A549 (cell line): ENCODE measurements at places on chromosomes 5 and 9.

DNA sequence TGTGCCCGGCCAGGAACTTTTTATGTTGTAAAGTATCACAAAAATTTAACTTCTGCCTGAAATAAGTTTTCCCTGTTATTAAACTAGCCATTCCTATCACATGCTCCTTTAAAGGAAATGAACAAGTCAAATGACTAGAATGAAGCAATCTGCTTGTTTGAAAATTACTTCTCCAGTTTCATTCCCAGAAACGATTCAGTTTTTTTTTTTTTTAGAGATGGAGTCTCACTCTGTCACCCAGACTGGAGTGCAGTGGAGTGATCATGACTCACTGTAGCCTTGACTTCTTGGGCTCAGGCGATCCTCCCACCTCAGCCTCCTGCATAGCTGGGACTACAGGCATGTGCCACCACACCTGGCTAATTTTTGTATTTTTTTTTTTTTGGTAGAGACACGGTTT lies 13.3 kb upstream of the GNG10 start:
- no peak for DNase-seq

DNA sequence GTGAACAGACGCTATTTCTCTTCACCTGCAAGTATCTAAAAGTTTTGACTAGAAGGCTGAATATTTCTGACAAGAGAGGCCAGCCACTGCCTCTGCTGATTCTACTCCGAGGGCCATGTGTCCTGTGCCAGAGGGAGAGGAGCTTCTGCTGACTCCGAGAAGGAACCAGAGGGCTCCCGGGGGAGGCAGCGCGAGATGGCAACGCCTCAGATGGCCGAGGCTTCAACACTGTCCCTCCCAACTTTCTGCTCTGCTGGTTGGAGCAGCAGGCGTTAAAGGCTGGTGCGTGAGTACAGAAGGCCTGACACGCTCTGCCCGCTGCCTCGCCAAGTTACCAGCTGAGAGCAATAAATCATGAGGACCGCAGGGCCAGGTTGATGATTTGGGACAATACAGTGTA lies 178.8 kb downstream of the GAPVD1 start:
- no peak for DNase-seq

DNA sequence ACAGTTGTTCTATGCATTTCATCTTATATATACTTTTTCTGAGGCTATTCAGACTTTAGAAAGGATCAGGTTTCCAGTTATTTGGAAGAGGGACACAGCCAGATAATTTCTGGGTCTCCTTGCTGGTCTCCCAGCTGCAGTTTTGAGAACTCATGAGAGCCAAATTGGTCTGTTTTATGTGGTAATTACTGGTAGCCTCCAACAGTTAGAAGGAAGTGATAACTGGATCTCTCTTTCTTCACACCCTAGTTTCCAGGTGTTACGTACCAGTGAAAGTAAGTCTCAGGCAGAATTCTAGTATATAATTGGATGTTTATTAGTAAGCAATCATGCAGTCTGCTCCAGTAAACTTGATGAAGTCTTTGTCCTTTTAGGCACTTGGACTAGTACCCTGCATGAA lies 63.2 kb upstream of the RPS23 start:
- DNase-seq, result no peak

DNA sequence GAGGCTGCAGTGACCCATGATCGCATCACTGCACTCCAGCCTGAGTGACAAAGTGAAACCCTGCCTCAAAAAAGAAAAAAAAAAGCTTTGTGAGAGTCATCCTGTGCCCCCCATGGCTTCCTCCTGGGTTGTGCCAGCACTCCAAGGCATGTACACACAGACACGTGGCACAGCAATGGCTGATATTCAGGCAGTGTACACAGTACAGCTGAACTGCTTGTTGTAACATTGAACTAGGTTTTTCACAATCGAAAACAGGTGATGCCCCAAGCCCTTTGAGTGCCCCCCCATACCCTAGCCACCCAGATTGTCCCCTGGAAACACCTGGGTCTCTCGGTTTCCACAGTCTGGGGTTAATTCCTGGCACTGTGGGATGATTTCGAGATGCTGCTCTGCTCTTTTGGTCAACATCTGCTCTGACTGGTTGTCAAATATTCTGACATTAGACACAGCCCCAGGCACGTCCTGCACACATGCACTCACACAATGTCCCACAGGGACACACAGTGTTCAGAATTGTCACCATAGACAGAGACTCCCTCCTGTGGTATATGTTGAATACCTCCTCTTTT lies 9.2 kb downstream of the SPINK4 start:
- no peak for DNase-seq

- no peak for DNase-seq
Measured at GRCh38 chr9:122371846-122372245, 1.0 kb downstream of the PTGS1 start.

DNA sequence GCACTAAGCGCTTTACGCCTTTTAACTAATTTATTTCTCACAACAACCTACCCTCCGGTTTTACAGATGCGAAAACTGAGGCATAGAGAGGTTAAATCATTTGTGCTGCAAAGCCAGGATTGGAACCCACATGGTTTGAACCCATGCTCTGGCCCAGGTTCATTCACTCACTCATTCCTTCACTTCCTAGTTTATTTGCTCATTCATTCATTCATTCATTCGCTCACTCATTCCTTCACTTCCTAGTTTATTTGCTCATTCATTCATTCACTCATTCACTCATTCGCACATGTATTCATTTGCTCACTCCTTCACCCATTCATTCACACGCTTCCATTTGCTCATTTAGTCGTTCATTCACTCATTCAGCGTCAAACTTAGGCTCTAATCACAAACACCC lies 29.4 kb downstream of the NEURL1B start:
- DNase-seq, result no peak

DNA sequence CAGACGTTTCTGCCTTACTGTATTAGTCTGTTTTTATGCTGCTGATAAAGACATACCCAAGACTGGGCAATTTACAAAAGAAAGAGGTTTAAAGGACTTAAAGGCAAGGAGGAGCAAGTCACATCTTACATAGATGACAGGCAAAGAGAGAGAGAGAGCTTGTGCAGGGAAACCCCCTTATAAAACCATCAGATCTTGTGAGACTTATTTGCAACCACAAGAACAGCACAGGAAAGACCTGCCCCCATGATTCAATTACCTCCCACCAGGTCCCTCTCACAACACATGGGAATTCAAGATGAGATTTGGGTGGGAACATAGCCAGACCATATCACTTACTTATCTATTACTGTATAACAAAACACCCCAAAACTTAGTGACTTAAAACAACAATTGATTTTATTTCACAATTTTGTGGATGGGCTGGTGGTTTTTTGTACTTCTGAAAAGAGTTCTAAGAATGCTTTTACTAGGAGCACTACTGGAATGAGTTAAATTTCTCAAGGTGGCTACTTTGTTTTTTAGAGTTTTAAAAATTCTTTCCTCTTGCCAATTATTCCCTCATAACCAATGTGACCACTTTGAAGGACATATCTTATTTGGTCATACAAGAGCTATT lies 10.3 kb downstream of the RUSC2 start:
- no peak for DNase-seq

DNA sequence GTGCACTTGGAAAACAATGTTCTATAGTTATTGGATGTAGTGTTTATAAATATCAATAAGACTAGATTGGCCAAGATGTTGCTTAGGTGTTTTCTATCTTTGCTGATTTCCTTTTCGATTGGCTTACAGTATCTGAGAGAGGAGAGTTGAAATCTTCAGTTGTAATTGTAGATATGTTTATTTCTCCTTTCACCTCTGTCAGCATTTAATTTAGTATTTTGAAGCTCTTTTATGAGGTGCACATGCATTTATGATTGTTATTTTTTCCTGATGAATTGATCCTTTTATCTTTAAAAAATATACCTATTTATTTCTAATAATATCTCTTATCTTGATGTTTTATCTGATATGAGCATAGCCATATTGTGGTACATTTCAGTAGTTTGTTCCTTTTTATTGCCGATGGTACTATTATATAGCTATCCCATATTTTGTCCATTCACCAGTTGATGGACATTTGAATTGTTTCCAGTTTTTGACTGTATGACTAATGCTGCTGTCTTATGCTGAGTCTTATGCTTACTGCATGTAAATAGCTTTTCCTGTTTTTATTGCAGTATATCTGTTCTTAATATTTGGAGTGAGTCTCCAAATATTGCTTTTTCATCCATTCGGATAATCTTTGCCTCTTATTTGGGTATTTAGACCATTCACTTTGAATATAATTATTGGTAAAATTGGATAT lies 34.7 kb downstream of the ERCC6L2 start:
- no peak for DNase-seq

DNA sequence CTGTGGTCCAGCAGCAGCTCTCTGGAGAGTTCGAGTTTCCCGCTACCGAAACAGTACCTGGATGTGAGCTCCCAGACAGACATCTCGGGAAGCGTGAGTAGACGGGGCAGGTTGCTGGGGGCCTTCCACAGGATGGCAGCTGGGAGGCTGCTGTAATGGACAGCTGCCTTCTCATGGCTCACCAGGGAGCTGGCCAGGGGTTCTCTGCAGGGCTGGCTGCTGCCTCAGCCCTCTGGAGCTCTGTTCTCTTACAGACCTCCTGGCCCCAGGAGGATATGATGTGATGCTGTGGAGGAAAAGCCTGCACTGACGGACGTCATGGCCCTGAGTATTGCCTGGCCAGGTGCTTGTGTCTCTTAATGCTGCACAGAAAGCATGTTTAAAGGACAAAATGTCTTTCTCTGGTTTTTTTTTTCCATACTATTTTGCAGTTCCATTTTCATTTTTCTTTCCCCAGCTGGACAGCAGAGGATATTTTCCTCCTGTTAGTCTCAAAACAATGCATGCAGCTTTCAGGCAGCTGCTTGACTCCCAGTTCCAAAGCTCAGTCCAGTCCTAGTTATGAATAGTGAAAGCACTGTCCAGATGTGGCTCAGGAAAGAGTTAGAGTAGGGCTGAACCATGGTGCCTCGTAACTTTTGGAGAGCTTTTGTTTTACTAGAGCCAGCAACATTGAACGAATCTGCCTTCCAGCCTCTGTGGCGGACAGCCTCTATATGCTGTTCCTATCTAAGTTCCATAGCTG lies 77.5 kb upstream of the RARS1 start:
- DNase-seq, result no peak

DNA sequence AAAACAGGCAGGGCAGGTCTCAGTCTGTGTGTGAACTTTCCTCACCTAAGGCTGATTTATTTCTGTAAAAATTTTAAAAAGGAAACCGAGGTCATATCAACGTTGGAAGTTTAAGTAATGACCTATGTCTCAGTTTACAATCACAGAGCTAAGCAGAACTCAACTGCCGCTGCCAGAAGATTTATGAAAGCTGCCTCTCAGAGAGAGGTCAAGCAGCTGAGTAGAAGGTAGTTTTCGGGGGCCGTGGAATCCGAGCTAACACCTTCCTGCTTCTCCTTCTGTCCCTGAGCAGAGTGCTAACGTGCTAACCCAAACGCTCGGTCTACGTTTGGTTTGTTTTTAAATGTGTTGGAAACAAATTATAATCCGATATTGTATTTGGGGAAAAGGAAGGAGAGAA lies 11.1 kb downstream of the TTF1 start:
- DNase-seq, result no peak

DNA sequence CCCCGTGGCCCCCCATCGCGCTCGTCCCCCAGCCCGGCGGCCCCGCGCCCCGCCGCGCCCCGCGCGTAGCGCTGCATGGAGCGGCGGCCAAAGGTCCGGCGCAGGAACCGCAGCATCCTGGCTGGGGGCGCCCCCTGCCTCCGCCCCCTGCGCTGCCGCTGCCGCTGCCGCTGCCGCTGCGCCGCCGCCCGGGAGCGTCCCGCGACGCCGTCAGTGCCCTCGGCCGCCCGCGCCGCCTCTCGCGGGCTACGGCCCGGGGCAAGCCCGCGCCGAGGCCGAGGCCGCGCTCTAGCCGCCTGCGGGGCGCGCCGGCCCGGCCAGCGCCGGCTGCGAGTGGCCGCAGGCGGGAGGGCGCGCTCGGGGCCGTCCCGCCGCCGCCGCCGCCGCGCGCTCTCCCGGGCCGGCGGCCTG lies 523 bp downstream of the EPB41L4B start:
- no peak for DNase-seq

DNA sequence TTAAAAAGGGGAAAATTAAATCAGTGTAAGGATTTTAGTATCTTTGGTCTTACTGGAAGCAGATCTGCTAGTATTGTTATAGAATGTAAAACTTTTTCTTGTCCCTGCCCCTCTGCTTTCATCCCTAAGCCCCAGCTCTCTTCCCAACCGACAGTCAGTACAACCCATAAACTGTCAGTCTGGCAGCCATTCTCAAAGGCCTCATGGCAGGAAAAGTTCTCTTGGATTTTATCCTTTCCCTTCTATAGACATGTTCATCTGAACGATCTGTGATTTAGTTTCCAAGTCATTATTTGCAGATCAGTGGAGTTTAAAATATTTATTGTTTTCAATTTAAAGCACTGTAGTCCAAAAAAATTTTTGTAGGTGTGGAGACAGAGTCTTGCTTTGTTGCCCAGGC lies 39.2 kb downstream of the ARRDC3 start:
- no peak for DNase-seq

DNA sequence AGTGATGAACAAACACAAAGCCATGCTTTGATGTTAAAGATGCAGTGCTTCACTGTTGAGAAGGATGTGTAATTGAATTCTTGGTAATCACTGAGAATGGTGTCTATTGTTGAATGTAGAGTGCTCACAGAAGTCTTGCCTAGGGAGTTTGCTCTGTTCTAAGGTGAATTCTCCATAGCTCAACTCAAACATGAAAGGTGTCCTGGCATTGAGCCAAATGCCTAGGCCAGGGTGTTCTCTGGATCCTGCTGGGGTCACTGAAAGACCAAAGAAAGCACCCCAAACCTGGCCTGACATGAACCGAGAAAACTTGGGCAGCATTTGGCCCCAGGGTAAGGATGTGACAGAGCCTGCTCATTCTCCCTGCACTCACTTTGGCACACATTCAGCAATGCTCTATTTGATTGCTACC lies 217.3 kb downstream of the ARL15 start:
- DNase-seq, result no peak

- no peak for DNase-seq
Measured at GRCh38 chr5:159414021-159414420, 83.7 kb upstream of the IL12B start.

DNA sequence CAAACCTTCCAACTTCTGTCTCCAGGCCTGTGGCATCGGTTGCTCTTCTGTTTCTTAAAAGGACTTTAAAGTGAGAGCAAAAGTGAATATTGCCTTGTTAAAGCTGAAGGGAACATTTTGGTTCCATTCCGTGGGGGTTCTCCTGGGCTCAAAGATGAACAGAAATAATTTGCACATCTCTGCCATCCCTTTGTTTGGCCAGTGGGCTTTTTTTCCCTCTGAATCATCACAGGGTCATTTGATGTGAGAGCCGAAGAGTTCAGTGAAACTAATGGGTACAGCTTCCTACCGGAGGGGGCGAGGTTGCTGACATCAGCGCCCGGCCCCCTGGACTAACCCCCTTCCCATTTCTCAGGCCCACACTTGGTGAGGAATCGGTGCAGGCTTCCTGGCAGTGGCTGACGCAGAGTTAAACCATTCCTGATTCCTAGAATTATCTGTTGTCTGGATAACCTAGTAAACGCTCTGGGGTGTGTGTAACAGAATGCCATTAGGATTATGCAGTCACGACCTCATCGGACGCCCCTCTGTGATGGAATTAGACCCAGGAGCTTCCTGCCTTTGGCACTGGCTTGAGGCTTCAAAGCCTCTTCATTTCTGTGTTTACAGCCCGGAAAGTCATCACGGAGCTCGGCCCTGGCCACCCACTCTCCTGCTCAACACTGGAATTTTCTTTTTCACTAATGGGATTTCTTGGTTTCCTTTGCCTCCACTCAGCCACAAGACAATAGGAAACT lies 61.6 kb upstream of the RPL26L1 start:
- peak; percentile 96 for DNase-seq
